ENCODE measurements at places on chromosomes 5 and 9.

DNA sequence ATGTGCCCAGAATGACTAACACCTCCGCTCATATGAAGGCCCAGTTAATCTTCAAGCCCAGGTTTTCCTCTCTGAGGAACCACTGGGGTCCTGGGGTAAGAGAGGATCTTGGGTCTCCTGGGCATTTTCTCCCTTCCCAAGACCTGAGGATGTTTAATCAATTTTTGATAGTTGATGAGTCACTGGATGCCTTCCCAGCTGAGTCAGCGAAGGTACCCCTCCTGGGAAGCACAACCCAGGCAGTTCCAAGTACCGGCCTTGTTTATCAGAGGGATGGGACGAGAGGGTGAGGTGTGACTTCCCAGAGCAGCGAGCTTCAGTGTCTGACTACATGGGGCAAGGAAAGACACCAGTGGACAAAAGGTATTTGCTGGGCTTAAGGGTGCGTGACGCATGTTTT, 119.6 kb upstream of the IL12B start:
- no peak for DNase-seq

- DNase-seq: no peak
These were observed 28.1 kb upstream of the TCF7 start for GRCh38 chr5:134086225-134086942.

- peak; percentile 15 for DNase-seq
These were observed 248.6 kb downstream of the TMEM232 start for GRCh38 chr5:110477911-110478310.

- DNase-seq: no peak
These were observed 225.3 kb downstream of the MCTP1 start for GRCh38 chr5:95059636-95060035.

DNA sequence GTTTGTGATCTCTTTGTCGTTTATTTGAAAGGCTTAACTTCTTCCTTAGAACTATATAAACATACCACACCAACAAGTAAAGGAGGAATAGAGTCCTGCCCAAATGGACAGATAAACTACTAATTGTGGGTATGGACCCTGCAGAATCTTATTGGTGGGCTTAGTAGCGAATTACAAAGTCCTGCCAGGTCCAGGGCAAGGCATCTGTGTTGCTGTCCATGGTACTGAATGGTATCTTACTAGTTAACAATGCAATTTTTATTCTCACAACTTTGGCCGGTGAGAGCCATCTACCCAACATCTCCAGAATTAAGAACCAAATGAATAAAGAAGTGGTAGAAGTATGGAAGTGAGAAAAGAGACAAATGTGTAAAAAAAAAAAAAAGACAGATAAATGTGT, 1782.4 kb upstream of the WWC1 start:
- DNase-seq: no peak

DNA sequence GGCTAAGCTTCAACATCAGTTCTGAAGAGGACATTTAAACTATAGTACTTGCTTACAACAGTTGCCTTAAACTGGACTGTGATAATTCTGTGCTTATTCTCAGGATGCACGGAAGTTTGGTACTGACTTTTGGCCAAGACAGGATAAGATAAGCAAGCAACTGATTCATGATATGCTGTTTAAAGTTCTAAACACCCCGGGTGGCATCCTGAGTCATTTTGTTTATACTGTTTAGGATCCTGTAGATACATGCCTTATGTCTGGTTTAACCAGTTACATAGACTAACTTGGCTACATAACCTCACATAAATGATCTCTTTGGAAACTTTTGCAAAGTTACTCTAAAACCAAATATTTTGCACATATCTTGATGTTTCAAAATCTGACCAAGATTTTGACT, 95.9 kb downstream of the CDH9 start:
- no peak for DNase-seq

DNA sequence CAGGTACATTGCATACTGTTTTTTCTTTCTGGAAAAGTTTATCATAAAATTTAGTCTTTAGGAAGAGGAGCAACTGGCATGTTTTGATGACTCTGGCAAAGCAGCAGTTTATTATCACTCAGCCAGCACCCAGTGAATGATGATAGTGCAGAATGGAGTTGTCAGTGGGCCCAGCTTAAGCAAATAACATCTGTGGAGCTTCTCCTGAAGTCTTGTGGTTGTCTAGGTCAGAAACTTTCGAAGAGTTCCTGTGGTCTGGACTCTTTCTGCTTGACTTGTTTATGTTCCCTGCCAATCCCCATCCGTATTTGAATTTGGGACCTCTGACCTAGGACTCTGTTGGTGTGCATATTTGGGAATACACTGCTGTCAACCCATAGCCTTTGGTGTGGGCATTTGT, 38.1 kb upstream of the C5orf47 start:
- DNase-seq: no peak

- no peak for DNase-seq
These were observed 6.1 kb downstream of the DNAJB5 start for GRCh38 chr9:34995670-34996060.

DNA sequence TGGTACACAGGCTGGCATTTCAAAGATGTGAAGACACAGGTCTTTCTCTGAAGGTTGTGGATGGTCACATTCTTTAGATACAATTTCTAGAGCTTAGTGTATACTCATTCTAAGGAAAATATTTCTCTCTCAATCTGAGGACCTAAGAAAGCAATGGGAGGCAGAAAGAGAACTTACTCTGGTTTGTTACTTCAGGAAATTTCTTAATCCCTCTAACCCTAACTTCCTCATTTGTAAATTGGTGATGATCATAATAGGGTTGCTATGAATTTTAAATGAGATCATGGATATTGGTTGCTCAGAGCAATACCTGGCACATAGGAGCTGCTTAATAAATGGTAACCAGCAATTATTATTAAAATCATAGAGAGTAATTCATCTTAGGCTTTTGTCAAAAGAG, 22.1 kb downstream of the FAM170A start:
- DNase-seq: no peak

DNA sequence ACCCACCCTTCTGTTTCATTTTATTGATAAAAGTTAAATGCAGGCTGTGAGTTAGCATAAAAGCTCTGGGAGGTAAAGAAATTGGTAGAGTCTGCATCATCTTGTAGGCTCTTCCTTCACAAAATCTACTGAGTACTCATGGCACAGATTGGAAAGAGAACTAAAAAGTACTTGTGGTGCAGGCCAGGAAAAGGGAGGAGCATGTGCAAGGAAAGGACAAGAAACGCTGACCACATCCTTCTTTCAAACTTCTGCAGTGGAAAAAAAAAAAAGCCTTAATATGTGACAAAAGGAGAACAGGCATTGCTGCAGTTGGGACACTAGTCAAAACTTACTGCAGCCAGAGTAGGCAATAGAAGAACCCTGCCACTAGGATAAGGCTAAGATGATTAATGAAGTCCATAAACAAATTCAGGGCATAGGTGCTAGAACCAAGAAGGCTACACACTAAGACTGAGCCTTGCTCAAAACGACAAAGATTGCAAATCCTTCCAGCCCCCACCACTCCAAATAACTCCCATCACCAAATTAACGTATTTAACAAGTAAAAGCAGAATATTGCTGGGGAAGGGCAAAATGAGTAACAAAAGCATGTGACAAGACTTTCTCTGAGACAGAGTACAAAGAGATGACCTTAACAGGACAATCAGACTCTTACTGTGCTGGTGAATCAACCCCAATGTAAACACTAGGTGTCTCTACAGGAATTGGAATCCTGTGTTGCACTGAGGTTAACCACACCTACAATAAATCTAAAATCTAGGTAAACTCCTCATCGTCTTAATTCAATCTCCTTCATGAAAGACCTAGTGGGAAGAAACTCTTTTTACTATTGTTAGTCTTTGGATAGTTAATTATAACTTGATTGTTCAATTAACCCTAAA, 1024.8 kb downstream of the TLE1 start:
- no peak for DNase-seq

- DNase-seq: peak; percentile 34
These were observed 311.6 kb upstream of the PRR16 start for GRCh38 chr5:120152472-120152871.

GRCh38 chr5:55923177-55923771, 71.5 kb downstream of the IL6ST start:
- DNase-seq: no peak

GRCh38 chr5:307306-307705, 14.2 kb upstream of the AHRR start:
- no peak for DNase-seq

GRCh38 chr5:126455728-126456127, 32.5 kb downstream of the GRAMD2B start:
- no peak for DNase-seq

DNA sequence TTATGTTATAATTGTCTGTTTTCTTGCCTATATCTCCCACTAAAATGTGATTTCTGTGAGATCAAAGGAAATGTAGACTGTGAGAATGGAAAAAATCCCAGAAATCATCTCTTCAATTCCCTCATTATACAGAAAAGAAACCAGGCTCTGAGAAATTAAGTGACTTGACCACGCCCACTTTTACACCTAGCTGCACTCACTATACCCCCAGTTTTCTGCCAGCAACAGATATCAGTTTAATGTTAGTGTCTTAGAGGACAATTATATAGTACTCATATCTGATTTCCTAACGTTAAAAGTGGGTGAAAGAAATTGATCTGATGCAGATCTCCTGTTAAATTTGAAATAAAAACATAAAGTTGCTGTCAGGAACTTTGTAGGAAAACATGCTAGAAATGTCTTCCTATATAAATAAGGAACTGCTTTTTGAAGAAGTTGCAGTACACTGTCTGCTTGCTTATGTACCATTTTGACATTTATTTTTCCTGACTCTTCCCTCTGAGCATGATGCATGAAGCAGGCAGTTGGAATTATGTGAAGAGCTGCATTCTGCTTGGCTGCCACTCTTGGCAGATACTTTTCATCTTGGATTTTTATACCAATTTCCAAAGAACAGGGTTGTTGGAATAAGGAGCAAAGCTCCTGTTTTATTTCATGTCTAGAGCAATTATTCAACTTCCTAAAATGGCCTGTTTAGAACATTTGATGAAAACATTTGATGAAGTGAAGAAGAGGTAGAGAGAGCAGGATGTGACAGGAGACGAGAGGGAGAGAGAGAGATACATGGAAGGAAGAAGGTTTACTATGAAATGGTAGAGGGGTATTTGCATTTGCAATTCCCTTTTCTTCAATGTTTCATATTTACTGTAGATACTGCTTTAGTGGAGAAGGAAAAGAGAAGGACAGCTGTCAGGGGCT, 57.3 kb upstream of the RICTOR start:
- DNase-seq: no peak

- DNase-seq: no peak
These were observed 53.5 kb upstream of the TJP2 start for GRCh38 chr9:69120380-69121154.

DNA sequence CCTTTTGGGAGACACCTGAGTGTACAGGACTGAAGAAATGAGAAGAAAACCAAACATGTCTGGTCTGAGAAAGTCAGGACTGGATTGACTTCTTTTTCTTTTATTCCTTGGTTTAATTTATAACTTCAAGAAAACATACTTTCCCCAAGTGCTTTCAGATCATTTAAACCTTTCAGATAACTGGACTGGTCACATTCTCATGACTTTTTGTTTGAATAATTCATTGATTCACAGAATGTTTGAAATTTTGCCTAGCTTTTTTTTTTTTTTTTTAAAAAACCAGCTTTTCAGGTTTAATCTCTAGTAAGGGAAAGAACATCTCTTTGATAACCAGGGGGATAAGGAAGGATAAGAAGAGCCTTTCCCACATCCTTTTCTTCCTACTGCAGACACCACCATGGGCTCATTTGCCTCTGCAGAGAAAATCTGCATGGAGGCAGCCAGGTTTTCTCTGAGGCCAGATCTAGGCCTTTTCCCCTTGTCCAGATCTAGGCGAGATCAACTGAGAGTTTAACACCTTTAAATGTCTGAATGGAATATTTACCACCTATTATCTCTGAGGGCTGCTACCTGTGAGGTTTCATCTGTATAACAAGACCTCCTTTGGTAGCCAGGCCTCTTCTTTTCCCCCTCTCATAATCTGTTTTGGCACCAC, 45.0 kb upstream of the SLC28A3 start:
- DNase-seq: no peak

- DNase-seq: no peak
These were observed 22.0 kb upstream of the MAPK9 start for GRCh38 chr5:180313677-180314505.

DNA sequence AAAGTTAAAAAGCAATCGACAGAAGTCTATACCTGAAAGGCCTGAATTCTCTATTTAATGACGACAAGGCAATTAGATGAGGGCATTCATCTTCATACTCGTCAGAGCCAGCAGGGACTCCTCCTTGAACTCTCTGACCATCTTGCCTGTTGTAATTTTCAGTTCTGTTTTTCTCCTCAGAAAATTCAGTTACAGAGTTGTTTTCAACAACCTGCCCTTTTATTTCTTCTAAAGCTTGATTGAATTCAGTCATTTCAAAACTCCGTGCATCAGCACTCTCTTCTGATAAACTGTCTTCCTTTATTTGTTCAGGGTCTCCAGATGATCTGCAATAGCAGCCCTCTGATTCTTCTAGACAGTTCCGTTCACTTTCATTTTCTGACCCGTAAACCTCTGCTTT, 15.6 kb downstream of the RIOK2 start:
- no peak for DNase-seq

DNA sequence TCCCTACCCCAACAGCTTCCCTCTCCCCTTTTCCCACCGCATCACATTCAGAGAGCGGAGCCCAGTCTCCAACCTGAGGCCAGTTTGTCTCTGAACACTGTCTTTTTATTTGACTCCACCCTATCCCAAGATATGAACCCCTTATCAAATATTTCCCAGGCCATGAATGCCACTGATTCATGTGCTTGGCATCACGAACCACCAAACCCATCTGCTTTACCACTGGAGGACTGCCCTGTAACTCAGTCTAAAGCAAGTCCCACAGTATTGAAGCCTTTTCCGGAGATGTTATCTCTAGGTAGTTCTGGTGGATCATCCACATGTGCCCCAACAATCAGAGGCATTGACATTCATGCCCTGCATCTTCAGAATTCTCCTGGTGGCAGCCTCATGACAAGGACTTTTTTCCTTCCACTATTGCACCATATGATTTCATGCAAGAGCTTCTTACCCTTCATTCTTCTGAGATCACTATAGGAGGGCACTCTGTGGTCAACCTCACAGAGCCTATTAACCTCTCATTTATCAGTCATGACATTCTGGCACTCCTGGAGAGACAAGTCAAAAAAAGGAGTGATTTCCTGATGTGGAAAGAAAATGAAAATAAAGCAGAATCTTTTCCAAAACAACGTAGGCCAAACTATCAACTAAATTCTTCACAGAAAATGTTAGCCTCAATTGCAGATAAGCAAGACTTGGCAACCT, 12.3 kb upstream of the SPATA31D4 start:
- DNase-seq: no peak

DNA sequence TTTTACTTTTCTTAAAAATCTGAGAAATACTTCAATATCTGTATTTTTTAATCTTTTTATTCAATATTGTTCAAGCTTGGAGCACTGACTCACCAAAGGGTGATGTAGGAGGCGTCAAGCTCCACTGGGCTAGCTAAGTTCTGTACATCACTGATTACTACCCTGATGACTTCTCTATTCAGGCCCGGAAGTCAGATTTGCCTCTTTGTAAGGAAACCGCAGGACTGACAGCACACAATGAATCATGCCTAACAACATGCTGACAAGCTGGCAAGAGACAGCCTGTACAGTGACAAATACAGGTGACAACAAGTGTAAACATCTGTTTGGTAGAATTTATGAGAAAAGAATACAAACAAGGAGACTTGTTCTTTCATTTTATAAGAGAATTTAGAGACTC, 627.9 kb upstream of the RORB start:
- DNase-seq: no peak

GRCh38 chr9:115099901-115100300, 18.1 kb downstream of the TNC start:
- DNase-seq: no peak

Measured in HS-27A (cell line).